Inflammatory macrophage (primary cell): ENCODE measurements at places on chromosomes 5 and 9.

- DNase-seq: no peak
These were observed 37.5 kb upstream of the NUDT12 start for GRCh38 chr5:103600086-103600485.

DNA sequence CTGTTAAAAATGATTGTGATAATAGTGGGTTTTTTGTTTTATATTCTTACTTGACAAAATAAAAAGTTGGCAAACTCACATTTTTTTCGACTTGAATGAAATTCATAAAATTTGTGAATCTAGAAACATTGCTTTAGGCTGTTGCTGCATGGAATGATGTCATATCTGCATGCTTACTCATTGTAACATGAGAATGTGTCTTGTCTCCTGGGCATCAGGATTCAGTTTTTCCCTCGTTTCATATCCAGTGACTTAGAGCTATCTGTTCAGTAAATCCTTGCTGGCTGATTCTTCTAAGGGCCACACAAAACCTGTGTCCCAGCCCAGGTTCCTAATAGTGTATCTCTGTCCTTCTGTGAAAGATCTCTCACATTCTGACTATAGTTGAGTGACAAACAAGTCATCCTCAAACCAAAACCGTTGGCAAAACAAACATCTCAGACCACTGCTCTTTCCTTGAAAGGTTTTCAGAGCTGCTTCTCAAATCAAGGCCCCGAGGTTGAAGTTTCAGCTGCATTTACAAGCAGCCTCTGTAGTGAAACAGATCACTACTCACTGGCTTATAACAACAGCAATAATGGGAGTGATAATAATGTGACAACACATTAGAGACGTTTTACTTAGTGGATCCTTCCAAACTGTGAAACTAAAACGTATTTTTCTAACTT, 95.0 kb downstream of the NPR3 start:
- no peak for DNase-seq

GRCh38 chr5:162711244-162711643, 643.7 kb downstream of the GABRG2 start:
- DNase-seq: no peak

- DNase-seq: no peak
These were observed 47.3 kb downstream of the PWWP2A start for GRCh38 chr5:160071916-160072315.

GRCh38 chr5:154243736-154244135, 53.2 kb downstream of the GALNT10 start:
- no peak for DNase-seq

DNA sequence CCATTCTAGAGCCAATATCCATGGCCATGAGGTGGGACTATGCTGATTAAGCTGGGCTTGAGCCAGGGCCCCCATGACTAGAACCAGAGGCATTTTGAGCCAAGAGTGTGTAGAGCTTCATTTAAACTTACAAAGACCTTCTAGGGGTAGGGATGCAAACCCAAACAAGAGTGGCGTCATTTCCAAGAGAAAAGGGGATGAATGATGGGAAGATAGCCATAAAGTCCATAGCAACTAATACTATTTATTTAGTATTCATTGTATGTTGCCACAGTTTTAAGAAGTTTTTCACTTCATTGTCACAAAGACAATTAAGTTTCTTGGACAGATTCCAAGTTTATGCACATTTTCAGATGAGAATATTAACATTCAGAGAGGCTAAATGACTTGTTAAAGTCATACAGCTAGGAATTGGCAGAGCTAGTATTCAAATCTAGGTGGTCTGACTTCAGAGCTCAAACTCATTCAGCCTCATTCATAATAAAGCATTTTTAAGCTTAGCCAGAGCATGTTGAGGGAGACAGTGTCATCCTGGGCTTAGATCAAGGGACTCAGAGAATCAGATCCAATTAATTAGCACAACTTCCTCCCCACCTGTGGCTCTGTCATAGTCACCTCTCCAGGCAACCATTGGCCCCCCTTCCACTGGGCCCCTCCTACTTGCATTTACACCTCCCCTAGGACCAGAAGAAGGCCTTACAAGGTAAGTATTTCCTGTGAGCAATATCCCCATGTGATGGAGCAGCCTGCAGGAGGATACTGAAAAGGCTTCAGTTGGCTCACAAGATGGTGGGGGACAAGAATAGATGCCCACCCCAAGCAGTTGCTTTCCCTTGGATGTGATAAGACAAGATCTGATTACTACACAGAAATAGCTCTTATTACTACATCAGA, 95.0 kb upstream of the PCSK1 start:
- no peak for DNase-seq

DNA sequence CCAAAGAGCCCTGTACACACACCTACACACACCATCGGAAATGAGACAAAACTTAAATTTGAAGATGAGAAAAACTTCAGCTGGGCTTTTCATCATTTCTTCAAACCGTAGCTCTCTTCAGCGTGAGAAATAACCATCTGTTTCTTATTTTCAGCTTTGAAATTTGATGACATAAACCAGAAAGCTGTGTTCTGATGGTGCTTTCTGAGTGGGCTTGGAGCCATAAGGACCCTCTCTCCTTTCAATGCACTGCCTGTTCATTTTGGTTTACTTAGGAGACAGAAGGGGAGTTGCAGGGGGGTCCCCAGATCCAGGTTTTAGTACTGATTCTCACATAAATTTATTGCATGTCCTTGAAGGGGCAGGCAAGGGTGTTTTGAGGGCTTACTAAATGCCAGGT, 9.5 kb downstream of the FBXO10 start:
- DNase-seq: no peak

DNA sequence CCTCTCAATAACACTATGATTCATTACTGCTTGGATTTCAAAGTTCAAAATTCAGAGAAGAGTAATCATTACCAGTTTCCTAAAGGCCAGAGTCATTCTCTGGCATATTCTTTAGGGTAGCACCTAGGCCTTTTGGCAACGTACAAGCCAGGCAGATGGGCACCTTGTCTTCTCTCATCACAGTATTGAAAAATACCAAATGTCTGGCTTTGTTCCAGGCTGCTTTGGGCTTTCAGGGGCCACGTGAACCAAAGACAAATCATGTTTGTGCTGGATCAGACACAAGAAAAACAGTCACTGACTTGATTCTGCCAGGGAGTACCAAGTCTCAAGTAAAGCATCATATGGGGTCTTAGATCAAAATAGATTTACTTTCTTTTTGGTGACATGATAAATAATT, 15.5 kb downstream of the MEGF9 start:
- DNase-seq: no peak

- no peak for DNase-seq
These were observed 20.4 kb upstream of the CYFIP2 start for GRCh38 chr5:157245476-157245875.

- peak; percentile 9 for DNase-seq
These were observed 8.9 kb downstream of the ZBTB34 start for GRCh38 chr9:126869368-126869767.

- peak; percentile 98 for DNase-seq
These were observed 13.3 kb downstream of the TRIM7 start for GRCh38 chr5:181191526-181192336.

DNA sequence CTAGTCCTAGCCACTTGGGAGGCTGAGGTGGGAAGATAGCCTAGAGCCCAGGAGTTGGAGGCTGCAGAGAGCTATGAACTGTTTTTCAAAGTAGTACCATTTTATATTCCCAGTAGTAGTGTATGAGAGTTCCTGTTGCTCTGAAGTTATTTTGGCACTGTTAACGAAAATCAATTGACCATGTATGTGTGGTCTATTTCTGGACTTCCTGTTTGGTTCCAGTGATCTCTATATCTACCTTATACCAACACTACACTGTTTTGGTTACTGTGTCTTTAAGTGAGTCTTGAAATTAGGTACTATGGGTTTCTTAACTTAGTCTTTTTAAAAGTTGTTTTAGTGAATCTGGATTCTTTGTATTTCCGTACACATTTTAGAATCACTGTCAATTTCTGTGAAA, 13.6 kb downstream of the SLF1 start:
- no peak for DNase-seq

GRCh38 chr9:133887540-133888047, 104.5 kb downstream of the VAV2 start:
- DNase-seq: no peak

GRCh38 chr9:77563174-77563573, 84.9 kb downstream of the GNA14 start:
- DNase-seq: no peak

GRCh38 chr5:149666212-149666852, 63.8 kb upstream of the PPARGC1B start:
- peak; percentile 90 for DNase-seq

DNA sequence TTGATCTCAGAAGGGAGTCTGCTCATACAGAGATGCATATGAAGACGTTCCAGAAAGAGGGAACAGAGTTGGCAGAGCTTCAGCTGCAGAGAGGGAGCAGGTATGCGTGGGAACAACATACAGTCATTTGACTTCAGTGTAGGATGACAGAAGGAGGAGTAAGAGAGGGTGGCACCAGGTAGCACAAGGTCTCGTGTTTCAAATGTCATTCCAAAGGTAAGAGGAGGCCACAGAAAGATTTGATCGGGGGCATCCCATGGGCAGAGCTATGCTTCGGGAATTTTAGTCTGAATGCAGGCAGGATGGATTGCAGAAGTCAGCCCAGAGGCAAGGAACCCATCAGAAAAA, 367.1 kb downstream of the CDK5RAP2 start:
- DNase-seq: no peak

- no peak for DNase-seq
These were observed 216.3 kb downstream of the KIAA0825 start for GRCh38 chr5:94402096-94402495.

DNA sequence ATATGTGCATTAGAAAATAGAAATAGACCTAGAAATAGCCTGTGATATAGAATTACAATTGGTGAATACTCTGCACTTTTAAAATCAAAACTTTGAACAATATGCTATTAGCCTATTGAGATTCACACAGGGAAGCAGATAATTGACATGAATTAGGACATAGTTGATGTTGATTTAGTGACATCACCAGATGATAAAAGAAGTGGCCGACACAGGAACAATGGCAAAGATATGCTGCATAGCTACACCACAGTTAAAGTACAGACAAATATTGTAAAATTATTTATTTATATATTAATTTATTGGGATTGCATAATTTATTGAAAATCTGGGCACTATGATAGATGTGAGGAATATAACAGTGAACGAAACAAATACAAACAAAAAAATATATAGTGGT, 261.5 kb upstream of the CCNH start:
- DNase-seq: no peak

DNA sequence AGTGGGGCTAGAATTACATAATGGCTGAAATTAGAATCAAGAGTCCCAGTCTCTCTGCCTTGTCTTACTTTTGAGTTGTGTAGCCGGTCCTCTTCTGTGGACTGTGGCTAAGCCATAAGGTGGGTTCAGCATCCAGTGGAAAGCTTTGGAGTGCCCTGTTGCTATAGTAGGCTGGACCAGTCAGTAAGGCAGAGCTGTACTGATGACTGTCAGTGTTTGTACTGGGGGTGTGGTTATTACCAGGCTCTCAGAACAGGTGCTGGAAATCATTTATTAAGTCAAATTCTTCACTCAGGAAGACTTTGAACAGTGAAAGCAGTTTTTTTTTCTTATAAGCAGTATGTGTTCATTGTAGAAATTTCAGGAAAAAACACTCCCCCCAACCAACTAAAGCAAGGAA, 129.4 kb downstream of the ZSWIM6 start:
- DNase-seq: no peak

DNA sequence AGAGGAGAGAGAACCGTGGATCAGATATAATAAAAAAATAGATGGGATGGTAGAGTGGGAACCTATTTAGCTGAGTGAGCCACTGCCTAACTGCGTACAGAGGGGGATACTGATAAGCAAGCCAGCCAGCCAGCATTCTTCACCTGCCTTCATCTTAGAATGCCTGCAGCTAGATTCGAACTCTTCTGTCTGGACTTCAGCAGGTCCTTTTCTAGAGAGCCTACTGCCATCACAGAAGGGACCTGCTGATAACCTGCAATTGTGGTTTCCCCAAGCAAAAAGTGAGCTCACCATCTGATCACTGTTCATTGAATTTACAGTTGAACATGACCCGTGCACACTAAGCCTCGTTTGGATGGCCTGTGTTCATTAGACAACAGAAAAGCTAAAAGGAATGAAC, 109.4 kb downstream of the CDC42SE2 start:
- DNase-seq: no peak

- no peak for DNase-seq
These were observed 259.8 kb downstream of the NSG2 start for GRCh38 chr5:174305241-174305681.

GRCh38 chr9:105198865-105199264, 45.6 kb upstream of the SLC44A1 start:
- DNase-seq: no peak

DNA sequence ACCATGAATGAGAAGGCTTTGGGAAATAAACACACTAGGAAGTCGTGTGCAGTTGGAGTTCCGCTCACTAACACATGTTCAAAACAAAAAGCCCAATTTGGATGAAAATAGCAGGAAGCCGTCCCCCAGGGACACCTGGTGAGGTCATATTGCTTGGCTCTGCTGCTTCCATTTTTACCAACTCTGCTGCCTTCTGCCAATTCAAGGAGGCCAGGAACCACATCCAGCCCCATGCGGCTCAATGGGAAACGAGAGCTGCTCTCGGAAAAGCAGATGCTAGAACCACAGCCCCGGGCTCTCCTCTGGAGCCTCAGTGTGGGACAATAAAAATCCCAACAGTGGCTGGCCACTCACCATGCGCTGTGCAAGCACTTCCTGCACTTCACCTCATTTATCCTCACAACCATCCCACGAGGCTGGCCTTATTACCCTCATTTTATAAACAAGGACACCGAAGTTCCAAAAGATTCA, 13.4 kb downstream of the ADAM19 start:
- DNase-seq: no peak

GRCh38 chr5:69492923-69493395, 369 bp downstream of the OCLN start:
- DNase-seq: no peak

DNA sequence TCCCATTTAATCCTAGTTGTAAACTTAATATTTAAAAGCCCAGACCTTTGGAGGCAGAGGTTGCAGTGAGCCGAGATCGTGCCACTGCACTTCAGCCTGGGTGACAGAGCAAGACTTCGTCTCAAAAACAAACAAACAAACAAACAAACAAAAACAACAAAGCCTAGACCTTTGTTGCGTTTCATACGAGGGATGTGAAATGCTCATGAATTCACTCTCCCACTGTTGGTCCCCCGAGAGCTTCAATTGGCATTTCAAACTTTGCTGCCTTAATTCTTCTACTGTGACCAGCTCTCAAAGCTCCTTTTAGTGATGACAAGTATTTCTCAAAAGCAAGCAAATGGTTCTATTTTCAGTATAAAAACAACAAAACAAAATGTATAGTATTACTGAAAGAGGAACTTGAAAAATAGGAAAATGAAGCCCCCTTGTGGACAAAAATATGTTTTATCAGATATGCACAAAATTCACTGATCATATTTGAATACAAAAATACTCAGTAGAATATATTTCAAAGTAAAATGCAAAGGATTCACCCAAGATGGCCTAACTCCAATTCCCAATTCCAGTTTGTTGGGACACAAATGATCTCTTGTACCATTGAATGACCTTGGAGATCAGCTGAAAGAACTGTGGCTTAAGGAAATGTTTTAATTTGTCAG, 140.4 kb downstream of the ESM1 start:
- DNase-seq: peak; percentile 80

GRCh38 chr5:108636135-108636853, 111.4 kb upstream of the FER start:
- DNase-seq: no peak
